ENCODE measurements at places on chromosomes 6 and 20.

DNA sequence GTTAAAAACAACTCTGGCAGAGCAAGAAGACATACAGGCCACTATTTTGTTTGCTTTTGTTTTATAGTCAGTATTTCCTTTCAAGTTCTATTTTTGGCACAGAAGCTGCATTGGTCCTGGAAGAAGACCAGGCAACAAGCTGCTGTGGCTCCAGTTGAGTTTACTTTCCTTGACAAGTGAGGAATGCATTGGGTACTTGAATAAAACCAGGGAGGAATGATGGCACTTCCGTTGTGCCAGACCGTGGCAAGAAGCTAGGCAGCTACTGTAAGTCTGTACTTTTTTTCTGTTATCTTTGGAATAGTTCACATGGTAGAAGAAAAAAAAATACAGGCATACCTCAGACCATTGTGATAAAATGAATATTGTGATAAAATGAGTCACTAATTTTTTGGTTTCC is 66.3 kb downstream of the NCOA3 start:
- no peak for DNase-seq

GRCh38 chr6:133394630-133395029 is 153.5 kb downstream of the EYA4 start:
- no peak for DNase-seq

DNA sequence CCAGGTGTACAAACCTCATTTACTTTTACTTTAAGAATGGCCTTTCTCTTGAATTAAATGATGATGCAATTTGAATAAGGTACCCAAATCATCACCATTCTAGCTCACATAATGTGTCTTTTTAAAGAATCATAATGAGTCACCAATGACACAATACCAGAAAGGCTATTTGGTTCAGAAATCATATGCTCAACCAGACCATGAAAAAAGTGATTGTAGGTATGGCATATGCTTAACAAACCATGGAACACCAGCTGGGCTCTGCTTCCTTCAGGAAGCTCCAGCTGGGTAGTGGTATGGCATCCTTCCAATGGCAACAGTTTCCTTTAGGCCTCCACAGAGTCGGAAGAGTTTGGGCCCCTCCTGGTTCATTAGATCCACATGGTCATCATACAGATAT is 128.2 kb downstream of the FRK start:
- DNase-seq, result no peak

GRCh38 chr6:151806757-151807512 is 547 bp upstream of the ESR1 start:
- no peak for DNase-seq

GRCh38 chr20:33846291-33846935 is 35.3 kb downstream of the CHMP4B start:
- no peak for DNase-seq

GRCh38 chr6:47701363-47701762 is 3.0 kb downstream of the ADGRF4 start:
- DNase-seq, result no peak

DNA sequence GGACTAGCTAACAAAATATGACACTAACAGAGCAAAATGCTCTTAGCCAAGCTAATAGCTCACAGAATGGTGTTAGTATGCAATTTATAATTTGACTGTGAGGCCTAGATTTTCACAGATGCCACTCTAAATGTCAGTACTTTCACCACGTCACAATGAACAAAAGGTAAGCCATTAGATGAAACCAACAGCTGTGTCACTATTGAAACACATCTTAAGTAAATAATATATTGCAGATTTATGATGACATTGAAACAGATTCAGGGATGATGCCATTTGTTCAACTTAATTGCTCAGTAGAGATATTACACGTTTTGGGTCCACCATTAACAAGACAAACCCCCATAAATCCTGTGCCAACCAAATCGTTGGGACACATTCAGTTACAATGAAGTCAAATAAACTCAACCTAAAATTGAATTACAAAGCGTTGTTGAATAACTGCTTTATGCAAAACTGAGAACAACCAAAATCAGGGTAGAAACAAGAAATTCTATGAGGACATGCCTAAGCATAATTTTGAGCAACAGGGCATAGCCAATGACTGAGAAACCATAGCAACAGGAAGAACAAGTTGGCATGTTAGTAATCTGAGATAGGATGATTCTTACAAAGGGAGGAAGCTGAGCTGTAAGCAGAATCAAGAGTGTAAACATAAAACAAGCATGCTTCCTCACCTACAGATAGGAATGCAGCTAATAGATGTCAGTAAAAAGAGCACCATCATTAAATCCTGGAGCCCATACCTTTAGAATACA is 85.6 kb upstream of the KHDRBS2 start:
- DNase-seq, result no peak

DNA sequence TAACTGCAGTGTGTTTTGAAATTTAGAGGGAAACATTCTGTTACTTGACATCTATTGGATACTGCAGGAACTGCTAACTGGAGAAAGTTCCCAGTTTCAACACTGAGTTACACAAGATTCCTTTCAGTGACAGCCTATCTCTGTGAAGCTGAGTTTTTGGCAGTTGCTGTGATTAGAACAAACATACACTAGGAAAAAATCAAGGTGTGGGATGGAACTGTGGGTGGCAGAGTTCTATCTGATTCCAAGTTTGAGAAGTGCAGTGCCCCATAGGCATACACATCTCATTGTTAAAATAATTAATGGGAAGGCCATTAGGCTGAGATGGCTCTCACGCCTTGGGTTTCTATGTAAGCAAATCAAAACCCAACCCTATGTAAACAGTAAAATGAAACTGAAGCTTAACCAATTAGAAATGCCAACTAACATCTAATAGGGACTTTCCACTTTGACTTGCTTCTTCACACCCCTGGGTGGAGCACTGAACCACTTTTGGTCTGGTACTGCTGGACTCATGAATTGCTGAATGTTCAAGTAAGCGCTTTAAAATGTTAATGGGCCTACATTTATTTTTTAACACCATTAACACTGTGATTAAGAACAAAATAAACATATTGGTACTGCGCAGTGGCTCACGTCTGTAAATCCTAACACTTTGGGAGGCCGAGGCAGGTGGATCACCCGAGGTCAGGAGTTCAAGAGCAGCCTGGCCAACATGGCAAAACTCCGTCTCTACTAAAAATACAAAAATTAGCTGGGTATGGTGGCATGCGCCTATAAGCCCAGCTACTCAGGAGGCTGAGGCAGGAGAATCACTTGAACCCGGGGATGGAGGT is 55.2 kb upstream of the TBC1D7 start:
- no peak for DNase-seq

GRCh38 chr6:161215193-161215592 is 58.7 kb downstream of the AGPAT4 start:
- no peak for DNase-seq

DNA sequence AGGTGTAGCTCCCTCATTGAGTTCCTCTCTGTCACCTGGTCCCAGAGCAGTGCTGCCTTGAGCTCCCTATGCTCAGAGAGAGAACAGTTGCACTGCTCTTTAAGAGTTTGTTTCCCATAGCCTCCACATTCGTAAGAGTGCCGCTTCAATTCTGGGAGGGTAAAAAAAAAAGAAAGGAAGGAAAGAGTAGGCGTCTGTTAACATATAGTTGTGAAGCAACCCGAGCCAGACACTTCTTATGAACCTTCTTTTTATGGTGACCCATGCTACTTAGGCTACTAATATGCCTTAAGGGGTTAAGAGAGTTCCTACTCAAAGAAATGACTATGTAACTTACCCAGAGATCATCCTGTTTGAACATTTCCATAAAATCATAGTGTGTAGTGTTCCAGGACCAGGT is 4.3 kb upstream of the ARG1 start:
- no peak for DNase-seq

- no peak for DNase-seq
Measured at GRCh38 chr6:11202513-11203305, 29.8 kb downstream of the NEDD9 start.

DNA sequence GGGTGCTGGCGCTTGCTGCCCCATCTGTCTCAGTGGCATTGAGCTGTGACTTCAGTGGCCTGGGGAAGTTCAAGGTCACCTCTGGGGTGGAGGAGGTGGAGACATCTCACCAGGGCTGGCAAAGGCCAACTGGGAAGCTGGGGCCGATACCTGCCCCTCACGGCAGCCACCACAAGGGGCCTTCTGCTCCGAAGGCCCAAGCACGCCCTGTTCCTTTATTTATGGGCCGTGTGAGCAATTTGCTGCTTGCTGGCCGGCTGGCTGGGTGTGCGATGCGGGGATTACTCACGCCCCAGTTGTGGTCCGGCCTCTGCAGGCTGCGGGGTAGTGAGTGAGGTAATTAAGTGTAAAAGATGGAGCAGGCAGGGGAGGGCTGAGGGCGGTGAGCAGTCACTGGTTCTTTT is 13.2 kb upstream of the SCRT2 start:
- no peak for DNase-seq

DNA sequence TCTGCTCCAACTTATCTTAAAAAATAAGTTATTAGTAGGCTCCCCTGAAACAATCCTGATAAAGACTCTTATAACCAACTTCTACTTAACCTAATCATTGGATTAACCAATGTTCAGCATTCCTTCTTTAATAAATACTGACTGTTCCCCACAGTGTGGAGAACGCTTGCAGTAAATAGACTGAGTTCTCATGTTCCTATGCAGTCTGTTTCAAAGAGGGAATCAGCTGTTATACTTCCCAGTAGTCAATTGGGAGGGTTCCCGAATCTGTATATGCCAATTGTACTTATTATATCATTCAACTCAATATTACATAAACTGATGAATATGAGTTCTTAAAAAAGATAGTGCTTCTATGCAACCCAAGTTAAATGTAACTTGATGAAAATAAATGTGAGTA is 9.7 kb upstream of the JAG1 start:
- no peak for DNase-seq

- no peak for DNase-seq
Measured at GRCh38 chr6:10429638-10430427, 15.0 kb upstream of the TFAP2A start.

Measured in activated T-helper 1 cell treated with anti-CD3 and anti-CD28 coated beads, Interleukin-2, amount 50 U/mL, for 16 hours (primary cell).